ENCODE measurements at places on chromosomes 1 and 21.

DNA sequence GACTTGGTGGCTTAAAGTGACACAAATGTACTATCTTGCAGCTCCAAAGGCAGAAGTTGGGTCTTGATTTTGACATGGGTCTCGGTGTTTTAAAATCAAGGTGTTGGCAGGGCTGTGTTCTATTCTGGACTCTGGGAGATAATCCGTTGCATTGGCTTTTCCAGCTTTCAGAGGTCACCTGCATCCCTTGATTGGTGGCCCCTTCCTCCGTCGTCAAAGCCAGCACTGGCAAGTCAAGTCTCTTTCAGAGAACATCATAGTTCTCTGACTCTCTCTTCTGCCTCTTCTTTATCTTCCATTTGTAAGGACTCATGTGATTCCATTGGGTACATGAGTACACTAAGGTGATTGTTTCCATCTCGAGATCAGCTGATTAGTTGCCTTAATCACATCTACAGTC lies 172.1 kb downstream of the CAMTA1 start:
- no peak for DNase-seq

DNA sequence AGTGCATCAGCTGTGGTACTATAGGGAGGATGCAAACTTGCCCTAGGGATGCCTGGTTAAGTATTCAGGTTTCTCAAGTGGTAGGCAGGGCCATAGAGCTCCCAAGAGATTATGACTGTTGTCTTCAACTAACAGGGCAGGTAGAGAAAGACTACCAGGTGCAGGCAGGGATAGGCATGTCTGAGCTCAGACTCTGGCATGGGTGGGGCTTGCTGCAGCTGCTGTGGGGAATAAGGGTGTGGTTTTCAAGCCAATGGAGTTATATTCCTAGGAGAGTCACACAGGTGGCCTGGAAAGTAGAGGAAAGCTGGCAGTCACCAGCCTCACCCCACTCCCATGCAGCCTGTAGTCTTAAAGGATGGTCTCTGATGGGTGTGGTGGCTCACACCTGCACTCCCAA lies 673.4 kb upstream of the ADGRL4 start:
- no peak for DNase-seq

GRCh38 chr1:165695031-165695430 lies 3.3 kb downstream of the ALDH9A1 start:
- DNase-seq = peak; percentile 35

GRCh38 chr1:109532365-109533136 lies 7.1 kb upstream of the GPR61 start:
- DNase-seq = peak; percentile 69

DNA sequence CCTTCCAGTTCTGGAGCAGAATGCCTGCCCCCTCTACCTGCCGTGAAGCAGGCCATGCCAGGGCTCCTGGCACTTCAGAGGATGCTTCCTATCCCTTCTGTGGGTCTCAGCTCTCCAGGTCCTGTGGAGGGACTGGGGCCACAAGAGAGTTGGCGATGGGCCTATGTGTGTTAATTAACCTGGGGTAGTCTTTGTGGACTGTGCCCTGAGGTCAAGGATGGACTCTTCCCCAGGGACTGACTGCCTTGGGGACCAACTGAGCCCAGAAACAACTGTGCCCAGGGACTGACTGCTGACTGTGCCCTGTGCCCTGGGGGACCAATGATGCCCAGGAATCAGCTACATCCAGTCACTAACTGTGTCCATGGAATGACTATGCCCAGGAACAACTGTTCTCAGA lies 37.5 kb upstream of the POU3F1 start:
- DNase-seq = no peak

GRCh38 chr21:42564561-42564971 lies 50.9 kb downstream of the SLC37A1 start:
- no peak for DNase-seq

DNA sequence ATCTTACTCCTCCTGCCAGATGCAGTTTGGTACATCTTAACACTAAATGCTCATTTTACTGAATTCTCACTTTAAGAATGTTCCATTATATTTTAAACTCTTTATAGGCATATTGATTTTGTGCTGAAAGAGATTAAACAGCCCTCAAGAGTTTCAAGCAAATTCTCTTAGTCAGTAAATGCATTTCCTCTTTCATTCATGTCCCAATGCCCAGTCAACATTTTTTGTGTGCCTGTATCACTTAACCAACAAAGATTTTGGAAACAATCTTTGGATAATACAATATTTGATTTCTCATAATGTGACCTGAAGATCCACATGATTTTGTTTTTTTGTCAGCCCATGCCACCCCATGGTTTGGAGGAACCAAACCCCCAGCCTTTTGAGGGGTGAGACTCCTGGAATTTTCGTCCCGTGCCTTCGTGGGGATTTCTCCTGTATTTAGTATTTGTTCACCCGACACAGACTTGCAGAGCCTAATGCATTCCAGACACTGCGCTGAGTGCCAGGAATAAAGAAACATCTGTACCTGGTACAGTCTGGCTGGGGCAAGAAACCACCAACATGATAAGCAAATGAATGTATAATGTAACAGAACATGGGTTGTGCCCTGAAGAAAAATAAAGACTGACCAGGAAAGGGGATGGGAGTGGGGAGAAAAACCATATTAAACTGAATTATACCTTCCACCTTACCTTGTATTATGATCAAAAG lies 47.1 kb upstream of the ETS2 start:
- DNase-seq = no peak

GRCh38 chr1:62037274-62037673 lies 157.4 kb upstream of the L1TD1 start:
- no peak for DNase-seq

DNA sequence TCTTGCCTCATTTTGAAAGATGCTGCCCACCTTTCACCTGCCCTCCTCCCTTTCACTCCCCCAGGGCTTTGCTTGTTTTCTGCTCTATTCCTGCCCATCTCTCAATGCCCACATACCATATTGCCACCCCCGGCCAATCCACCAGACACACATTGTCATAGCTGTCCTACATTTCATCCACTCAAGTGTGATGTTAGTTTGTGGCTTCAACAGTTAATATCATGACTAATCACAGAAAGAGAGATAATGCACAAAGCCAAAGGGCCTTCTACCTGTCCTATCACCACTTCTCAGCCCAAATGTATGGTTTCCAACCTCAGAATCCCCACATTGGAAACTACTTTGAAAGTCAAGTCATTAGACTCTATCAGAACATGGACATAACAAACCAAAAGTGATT lies 18.0 kb upstream of the RCSD1 start:
- DNase-seq = no peak

DNA sequence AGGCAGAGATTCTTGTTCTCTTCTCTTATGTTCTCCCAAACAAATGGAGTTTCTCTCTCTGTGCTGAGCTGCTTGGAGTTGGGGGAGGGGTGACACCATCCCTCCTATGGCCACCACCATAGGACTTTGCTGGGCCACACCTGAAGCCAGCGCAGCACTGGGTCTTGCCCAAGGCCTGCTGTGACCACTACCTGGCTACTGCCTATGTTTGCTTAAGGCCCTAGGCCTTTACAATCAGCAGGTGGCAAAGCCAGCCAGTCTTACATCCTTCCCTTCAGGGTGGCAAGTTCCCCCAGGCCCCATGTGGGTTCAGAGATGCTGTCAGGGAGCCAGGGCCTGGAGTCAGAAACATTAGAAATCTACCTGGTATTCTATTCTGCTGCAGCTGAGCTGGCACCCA lies 6.3 kb upstream of the MTARC2 start:
- no peak for DNase-seq

- DNase-seq = peak; percentile 7
These were observed 22.7 kb upstream of the EYA3 start for GRCh38 chr1:28111157-28111556.

GRCh38 chr1:156844102-156844501 lies 14.8 kb downstream of the INSRR start:
- DNase-seq = no peak

- DNase-seq = no peak
These were observed 125.5 kb downstream of the PGBD5 start for GRCh38 chr1:230300322-230301301.

- DNase-seq = no peak
These were observed 147.9 kb upstream of the JUN start for GRCh38 chr1:58931756-58932155.

- no peak for DNase-seq
These were observed 37.5 kb downstream of the PLPPR5 start for GRCh38 chr1:98967122-98967521.

GRCh38 chr1:184563308-184563707 lies 176.5 kb downstream of the C1orf21 start:
- peak; percentile 53 for DNase-seq

DNA sequence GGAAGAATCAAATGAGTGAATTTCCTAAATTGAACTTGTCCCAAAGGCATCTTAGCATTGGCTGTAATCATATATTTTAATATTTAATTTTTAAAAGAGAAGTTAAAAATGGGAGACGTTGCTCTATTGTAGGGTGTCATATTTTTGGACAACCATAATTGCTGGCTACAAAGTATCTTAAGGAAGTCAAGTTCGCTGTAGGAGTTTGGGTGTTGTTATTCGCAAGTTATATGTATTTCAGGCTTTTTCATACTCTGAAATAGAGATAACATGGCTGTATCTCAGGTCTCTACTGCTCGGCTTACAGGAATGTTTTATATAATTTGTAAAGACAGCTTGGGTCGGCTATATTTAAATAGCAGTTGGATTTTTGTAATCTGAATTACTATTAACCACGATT lies 852 bp downstream of the TMEM50A start:
- DNase-seq = no peak

DNA sequence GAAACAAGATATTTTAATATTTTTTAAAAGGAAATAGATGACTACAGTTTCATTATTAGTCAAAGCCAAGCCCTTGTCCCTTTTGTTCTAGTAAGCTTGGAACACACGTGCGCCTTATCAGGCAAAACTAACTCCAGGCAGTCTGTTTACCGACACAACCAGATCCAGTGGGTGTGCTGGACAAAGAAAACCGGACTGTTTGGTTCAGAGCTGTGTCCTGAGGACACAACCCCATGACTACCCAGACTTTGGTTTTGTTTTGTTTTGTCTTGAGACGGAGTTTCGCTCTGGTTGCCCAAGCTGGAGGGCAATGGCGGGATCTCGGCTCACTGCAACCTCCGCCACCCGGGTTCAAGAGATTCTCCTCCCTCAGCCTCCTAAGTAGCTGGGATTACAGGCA lies 13.9 kb upstream of the RHOU start:
- no peak for DNase-seq

GRCh38 chr1:191634801-191635508 lies 523.3 kb upstream of the RGS18 start:
- DNase-seq = no peak

DNA sequence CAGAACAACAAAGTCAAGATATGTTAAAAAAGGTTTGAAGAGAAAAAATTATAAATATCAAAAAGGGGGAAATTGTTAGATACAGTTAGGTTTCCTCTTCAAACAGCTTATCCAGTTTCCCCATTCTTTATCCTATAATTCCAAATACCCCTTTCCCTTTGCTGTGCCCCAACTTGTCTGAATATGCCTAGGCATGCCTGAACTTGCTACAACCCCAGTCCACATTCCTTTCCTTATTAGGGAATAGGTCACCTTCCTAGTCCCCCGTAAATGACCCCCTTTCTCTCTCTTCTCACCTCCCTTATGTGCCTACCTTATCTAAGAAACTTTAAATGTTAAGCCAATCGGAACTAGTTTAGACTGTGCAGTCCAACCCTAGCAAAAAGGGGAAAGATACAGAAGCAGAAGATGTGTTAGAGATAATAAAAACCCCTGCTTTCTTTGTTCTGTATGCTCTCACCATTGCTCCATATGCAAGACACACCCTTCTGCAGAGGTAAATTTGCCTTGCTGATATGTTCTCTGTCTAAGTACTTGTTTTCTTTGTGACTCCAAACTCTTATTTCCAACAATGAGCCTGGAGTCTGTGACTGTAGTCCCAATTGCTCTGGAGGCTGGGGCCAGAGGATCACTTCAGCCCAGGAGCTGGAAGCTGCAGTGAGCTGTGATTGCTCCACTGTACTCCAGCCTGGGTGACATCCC lies 810.1 kb downstream of the PLA2G4A start:
- no peak for DNase-seq

- no peak for DNase-seq
These were observed 14.6 kb downstream of the GTF2B start for GRCh38 chr1:88876573-88877365.

GRCh38 chr21:28444111-28444510 lies 548.6 kb downstream of the LTN1 start:
- peak; percentile 49 for DNase-seq

GRCh38 chr21:45122432-45123132 lies 48.2 kb downstream of the ADARB1 start:
- no peak for DNase-seq

DNA sequence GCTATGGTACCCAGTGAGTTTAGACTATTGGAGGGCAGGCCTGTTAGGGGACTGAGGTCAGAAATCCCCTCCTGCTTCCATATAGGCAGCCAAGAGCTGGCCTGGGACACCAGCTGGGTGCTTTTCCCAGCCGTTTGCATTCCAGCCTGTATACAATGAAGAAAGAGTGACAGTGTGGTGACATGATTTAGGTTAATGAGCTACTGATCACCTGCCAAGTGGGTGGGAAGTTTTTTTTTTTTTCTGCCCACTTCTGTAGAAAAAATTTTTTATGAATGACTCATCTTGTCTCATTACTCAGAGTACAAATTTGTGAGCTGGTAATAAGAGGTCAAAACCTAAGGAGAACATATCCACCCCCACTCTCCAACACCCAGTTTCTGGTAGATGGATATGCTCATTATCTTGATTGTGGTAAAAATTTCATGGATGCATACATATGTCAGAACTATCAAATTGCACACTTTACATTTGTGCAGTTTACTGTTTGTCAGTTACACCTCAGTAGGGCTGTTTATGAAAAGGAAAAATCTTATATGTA lies 16.4 kb upstream of the CGN start:
- DNase-seq = peak; percentile 88

DNA sequence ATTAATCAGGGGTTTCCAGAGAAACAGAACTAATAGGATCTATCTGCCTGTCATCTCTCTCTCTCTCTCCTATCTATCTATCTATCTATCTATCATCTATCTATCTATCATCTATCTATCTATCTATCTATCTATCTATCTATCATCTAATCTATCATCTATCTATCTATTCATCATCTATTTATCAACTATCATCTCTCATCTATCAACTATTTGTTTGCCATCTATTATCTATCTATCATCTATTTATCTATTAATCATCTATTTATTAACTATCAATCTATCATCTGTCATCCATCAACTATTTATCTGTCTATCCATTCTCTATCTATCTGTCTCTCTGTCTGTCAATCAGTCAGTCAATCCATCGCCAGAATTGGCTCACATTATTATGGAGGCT lies 70.0 kb upstream of the MRPS6 start:
- no peak for DNase-seq

GRCh38 chr1:41613689-41614574 lies 129.4 kb upstream of the EDN2 start:
- DNase-seq = peak; percentile 75

GRCh38 chr1:88357729-88358128 lies 326.3 kb upstream of the PKN2 start:
- no peak for DNase-seq
